ENCODE measurements at places on chromosomes 1 and 21.

GRCh38 chr1:38680801-38681510 is 178.6 kb downstream of the RRAGC start:
- DNase-seq, result no peak

GRCh38 chr1:200749090-200749489 is 10.4 kb downstream of the CAMSAP2 start:
- DNase-seq, result no peak

GRCh38 chr21:45537111-45537745 is 5.0 kb downstream of the SLC19A1 start:
- DNase-seq, result no peak

DNA sequence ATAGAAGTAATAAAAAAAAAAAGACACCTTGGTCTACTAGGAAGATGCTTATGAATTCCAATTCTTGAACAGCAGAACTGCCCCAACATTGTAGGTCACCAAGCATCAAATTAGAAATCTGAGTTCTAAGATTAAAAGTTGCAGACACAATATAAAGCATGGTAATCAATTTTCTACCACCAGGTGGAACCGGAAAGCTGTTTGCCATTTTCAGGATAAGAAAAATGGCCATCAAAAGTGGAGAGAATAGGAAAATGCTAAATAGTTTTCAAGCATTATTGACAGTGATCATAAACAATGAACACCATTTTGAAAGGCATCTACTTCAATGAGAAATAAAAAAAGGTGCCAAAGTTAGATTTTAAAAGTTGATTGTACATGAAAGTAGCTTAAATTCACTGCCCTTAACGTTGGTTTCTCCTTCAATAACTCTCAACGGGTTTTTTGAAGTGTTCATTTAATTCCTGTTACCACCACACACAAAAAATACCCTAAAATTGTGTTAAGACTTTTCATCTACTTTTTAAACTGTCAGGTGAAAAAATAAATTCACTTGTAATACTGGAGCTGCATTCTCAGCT is 252.9 kb downstream of the KCNT2 start:
- DNase-seq, result no peak

GRCh38 chr1:109279615-109280278 is 3.2 kb downstream of the PSRC1 start:
- no peak for DNase-seq

- DNase-seq, result no peak
These were observed 113.6 kb downstream of the NMNAT2 start for GRCh38 chr1:183304440-183305107.

DNA sequence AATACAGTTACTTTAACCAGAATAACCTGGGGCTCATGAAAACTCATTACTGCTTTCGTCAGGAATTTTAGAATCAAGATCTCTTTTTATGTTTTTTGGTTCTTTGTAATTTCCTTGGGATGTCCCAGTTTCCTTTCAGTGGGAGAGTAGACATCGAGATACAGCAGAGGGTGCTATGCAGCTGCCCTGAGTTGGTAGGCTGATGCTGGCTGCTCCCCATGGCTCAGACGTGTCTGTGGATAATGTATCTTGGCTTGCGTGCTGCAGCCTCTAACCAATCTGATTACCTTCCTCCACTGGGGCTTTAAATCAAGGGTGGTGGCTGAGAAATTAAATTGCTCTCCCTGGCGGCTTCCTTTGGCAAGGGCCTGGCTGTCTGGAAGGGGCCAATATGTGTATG is 253.7 kb downstream of the CACNA1E start:
- DNase-seq, result no peak

DNA sequence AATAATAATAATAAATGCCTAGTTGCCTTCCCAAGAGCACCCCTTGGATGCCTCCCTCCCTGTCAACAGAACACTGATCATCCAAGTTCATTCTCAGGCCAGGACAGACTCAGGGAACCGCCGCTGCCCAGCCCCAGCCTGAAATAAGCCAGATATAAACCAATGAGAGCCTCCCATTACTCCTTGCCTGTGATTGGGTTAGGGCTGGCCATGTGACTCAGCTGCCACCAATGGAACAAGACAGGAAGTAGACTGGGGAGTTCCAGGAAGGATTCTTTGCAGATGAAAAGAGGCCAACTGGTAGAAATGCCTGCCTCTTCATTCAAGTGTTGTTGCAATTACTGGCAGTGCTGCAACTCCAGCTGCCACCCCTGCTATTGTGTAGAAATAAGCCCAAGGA is 146.4 kb upstream of the TIAM1 start:
- no peak for DNase-seq

GRCh38 chr1:56453417-56454078 is 125.8 kb downstream of the PLPP3 start:
- no peak for DNase-seq

GRCh38 chr1:47677241-47677940 is 239.5 kb downstream of the FOXD2 start:
- DNase-seq, result no peak

- no peak for DNase-seq
These were observed 43.1 kb upstream of the ETV3 start for GRCh38 chr1:157181258-157181657.

DNA sequence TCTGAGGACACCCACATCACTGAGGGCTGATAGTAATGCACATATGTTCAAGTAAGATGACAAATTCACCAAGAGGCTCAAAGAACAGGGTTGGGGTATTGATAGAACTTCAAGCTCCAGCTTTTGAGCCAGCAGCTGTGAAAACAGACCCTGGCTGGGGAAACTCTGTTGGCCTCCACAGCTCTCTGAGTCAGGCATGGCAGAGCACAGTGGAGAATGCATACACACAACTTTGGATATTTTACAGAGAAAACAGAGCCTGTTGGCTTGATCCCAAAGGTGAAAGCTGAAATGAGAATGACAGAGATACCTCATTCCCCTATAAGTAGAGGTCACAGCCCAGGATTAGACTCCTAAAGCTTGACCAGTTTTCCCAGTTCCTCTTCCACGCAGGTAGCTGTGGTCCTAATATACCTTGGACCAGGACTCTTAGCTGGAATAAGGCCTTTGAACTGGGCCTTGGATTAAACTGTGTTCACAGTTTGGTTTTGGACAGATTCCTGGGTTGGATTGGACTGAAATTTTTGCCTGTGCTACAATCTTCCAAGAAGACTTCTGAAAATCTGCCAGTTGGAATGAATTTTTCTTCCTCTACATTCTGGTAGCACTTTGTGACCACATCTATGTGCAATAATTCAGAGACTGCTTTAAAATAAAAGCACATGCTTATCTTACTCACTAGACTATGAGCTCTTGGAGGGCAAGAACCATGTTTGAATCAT is 101.6 kb upstream of the HMGB4 start:
- no peak for DNase-seq

DNA sequence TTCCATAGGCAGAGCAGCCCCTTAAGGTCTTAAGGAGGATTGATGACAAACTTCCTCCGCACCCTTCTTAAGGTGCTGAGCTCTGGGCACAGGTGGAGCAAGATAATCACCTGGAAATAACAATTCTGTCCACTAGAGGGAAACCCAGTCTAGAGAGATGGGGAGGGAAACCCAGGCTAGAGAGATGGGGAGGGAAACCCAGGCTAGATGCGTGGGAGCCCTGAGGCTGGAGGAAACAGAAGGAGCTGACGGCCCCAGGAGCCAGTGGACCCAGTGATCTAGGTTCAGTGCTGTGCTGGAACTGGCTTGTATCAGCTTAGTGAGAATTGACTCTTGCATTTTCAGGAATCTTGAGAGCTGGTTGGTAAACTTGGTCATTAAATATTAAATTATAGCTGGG is 17.8 kb upstream of the MYCL start:
- no peak for DNase-seq

- no peak for DNase-seq
These were observed 355.5 kb downstream of the HLX start for GRCh38 chr1:221234791-221235190.

GRCh38 chr1:193525917-193526710 is 339.7 kb upstream of the B3GALT2 start:
- no peak for DNase-seq

DNA sequence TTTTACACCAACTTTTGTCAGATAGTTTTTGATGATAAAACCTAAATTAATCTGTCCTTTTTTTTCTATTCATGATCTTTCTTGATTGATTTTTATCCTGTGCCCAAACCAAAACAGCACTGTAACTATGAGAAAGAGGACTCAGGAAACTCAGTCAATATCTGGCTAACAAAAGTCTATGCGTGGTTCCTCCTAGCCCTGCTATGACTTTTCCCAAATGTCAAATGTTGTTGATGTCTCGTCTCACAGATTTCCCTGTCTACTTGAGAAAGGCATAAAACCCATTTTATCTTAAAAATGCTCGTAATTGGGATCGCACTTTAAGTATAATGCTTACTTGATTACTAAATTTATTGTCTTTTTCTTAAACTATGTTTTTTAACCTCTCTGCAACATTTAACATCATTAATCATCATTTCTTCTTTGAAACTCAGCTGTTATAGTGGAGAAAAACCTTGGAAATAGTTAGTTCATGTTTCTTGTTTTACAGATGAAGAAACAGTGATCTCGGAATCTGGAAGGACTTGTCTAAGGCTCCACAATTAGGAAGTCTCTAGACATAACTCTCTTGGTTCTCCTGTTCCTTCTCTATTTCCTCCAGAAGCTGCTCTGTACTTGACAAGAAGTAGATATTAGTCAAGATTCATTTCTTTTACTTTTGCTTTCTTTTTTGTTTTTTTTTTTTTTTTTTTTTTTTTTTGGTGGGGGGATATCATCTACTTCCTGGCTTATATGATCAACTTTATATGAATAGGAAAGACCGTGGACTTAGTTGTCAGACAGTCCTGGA is 26.2 kb upstream of the PTPRC start:
- DNase-seq, result no peak

DNA sequence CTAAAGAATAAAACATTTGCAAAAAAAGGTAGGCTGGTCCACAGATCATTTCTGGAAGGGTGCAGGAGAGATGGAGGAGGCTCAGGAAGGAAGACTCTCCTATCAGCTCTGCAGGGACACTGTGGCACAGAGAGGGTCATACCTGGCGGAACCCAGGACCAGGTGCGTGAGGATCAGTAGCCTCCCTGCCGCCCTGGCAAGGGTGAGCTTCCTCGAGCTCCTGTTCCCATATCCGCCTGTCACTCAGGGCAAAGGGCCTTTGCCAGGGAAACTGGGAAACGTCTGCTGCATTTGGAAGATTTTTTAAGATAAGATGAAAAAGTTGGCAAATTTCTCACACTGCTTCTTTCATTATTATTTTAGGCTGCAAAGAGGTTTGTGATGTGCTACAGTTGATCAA is 112.1 kb upstream of the TIAM1 start:
- no peak for DNase-seq

DNA sequence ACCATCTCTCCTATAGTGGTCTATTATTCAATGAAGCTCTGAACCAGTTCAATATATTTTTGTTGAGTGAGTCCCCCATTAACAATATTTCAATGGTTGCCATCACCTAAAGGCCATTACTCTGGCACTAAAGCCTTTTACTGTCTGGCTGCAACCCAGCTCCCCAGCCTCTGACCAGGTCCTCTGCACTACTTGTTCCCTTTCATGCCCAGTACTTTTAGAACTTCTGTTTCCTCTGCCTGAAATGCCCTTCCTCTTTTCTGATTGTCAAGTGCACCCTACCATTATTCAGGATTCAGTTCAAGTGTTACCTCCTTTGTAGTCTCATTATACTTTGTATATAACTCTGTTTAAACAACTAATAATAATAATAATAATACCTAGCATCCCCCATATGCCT is 30.4 kb upstream of the ZFYVE9 start:
- no peak for DNase-seq

DNA sequence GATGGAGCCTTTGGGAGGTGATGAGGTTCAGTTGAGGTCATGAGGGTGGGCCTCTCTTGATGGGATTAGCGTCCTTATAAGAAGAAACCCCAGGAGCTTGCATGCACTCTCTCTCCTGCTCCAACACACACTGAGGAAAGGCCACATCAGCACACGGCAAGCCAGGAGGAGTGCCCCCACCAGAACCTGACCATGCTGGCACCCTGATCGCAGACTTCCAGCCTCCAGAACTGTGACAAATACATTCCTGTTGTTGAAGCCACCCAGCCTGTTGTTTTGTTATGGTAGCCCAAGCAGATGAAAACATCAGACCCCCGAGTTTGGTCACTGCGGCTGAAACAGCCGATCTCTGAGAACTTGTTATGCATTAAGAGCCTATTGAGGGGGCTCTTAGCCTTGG is 64.8 kb upstream of the SOD1 start:
- no peak for DNase-seq

GRCh38 chr1:26921126-26921539 is 410 bp upstream of the NUDC start:
- no peak for DNase-seq

DNA sequence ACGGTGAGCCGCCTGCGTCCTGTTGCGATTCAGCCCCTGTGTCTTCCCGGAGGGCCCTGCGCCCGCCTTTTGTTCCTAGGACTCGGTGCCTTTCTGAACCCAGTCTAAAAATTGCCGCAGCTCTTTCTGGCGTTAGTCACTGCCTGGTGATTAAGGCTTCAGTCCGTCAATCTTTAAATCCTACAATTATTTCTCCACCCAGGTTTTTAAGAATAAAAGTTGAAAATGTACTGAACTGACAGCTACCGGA is 16.2 kb upstream of the PDXK start:
- DNase-seq, result no peak

Data from SIG-M5 (cell line).